MG63 (cell line): ENCODE measurements at places on chromosomes 6 and 20. TPM values are rescaled to one million over a fixed set of nuclear protein-coding genes. Genes with fewer than 3 reads are reported as not detected.

The OTOR gene
- not detected in 2 replicates for total RNA-seq

The MTCH1 gene
- total RNA-seq = 195 and 270 TPM in 2 replicates

The CST7 gene
- total RNA-seq = not detected in 2 replicates

The HLA-DRB5 gene
- total RNA-seq = not detected in 2 replicates

The ZNF391 gene
- 3.3 and 5.3 TPM in 2 replicates for total RNA-seq

The SCUBE3 gene
- total RNA-seq = 2.5 and 4.2 TPM in 2 replicates

The FRMD1 gene
- not detected in 2 replicates for total RNA-seq

The CCDC170 gene
- total RNA-seq = not detected in 2 replicates

The GJA1 gene
- total RNA-seq = 12.2 and 20.6 TPM in 2 replicates

The ADAM33 gene
- total RNA-seq = 4.9 and 7.3 TPM in 2 replicates

The CFB gene
- total RNA-seq = 2.2 and 6.9 TPM in 2 replicates

The NCOA6 gene
- total RNA-seq = 2.1 and 2.4 TPM in 2 replicates

The NUS1 gene
- total RNA-seq = 33.9 and 44.9 TPM in 2 replicates

The C6orf58 gene
- total RNA-seq = not detected in 2 replicates

The ELOVL2 gene
- 41.8 and 56.3 TPM in 2 replicates for total RNA-seq

The SRSF12 gene
- 0.46 TPM in 1 of 2 replicates, not detected in the other for total RNA-seq

The POU3F2 gene
- total RNA-seq = 0.30 TPM in 1 of 2 replicates, not detected in the other

The KIF13A gene
- total RNA-seq = 9.5 and 11.3 TPM in 2 replicates

The DCDC2 gene
- not detected in 2 replicates for total RNA-seq

The OPRM1 gene
- total RNA-seq = not detected in 2 replicates

The TCP11 gene
- 0.25 TPM in 1 of 2 replicates, not detected in the other for total RNA-seq

The ZC2HC1B gene
- not detected in 2 replicates for total RNA-seq

The ASIP gene
- total RNA-seq = not detected in 2 replicates

The HLA-DRA gene
- total RNA-seq = not detected in 2 replicates

The HSPA12B gene
- total RNA-seq = 0.03 TPM in 1 of 2 replicates, not detected in the other

The HFE gene
- total RNA-seq = 7.7 and 9.1 TPM in 2 replicates

The COL11A2 gene
- total RNA-seq = 0.99 and 2.6 TPM in 2 replicates

The NKX2-2 gene
- 3.1 and 8.1 TPM in 2 replicates for total RNA-seq

The FLRT3 gene
- total RNA-seq = 32.3 and 51.6 TPM in 2 replicates

The RPS21 gene
- total RNA-seq = 2,164 and 3,269 TPM in 2 replicates

The DCBLD1 gene
- 20.9 and 34.8 TPM in 2 replicates for total RNA-seq

The TRIM31 gene
- not detected in 2 replicates for total RNA-seq

The MRS2 gene
- 9.6 and 13.3 TPM in 2 replicates for total RNA-seq

The BTN1A1 gene
- not detected in 2 replicates for total RNA-seq

The DEF6 gene
- total RNA-seq = 0.33 TPM in 1 of 2 replicates, not detected in the other

The NKAPL gene
- not detected in 2 replicates for total RNA-seq

The FOXF2 gene
- total RNA-seq = 2.0 and 4.0 TPM in 2 replicates

The DBNDD2 gene
- total RNA-seq = 17.6 and 25.0 TPM in 2 replicates

The BLCAP gene
- total RNA-seq = 23.6 and 26.6 TPM in 2 replicates

The CSTF1 gene
- total RNA-seq = 68.6 and 135 TPM in 2 replicates

The OPRL1 gene
- 1.2 and 3.9 TPM in 2 replicates for total RNA-seq

The OR12D3 gene
- total RNA-seq = not detected in 2 replicates

The LHFPL5 gene
- not detected in 2 replicates for total RNA-seq

The PBOV1 gene
- not detected in 2 replicates for total RNA-seq
